Thoracic aorta (tissue), 2 donors: ENCODE measurements at places on chromosomes 7 and 10.

DNA sequence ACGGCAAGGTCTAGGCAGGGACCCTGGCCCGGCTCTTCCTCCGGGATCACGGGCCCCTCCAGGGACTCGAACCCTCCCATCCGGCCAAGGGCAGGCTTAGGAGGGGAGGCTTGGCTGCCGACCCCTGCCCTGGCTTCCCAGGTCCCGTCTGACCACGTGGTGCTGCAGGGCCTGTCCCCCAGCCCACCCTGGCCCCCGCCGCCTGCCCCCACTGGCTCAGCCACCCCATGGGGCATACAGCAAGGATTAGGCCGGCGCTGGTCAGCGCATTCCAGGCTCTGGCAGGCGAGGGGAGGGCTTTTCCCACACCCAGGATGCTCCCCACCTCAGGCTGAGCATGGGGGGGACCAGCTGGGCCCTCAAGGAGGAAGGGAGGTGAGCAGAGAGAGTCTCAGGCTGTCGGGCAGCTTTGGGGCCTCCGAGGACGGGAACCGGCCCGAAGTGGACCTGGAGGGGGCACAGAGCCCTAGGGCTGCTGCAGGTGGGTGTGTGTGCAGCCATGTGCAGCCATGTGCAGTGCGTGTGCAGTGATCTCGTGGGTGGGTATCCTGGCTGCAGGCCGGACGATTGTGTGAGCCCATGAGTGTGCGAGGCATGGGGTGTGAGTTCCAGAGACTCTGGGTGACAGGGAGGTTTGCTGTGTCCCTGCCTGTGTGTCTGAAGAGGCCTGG, 713 bp upstream of the GRIFIN start:
- H3K4me3 ChIP-seq: no peak overlapping the region
- H3K4me1 ChIP-seq: peaks cover 4% of the 10 kb centered on the region
- no peaks in the 10 kb centered on the region for H3K27me3 ChIP-seq
- no peak overlapping the region for H3K27ac ChIP-seq
- no peaks in the 10 kb centered on the region for H3K36me3 ChIP-seq

- H3K27me3 ChIP-seq: no peaks in the 10 kb centered on the region
- H3K4me3 ChIP-seq: no peak overlapping the region
These were observed 43.1 kb downstream of the BAIAP2L1 start for GRCh38 chr7:98357751-98358161.

- no peak overlapping the region for H3K4me3 ChIP-seq
- H3K4me1 ChIP-seq: no peaks in the 10 kb centered on the region
- no peak for DNase-seq
- H3K36me3 ChIP-seq: no peaks in the 10 kb centered on the region
- no peaks in the 10 kb centered on the region for H3K27me3 ChIP-seq
- no peak overlapping the region for H3K27ac ChIP-seq
These were observed 51.2 kb upstream of the ANAPC16 start for GRCh38 chr10:72164617-72165016.

GRCh38 chr10:102299873-102300272, 54.5 kb downstream of the GBF1 start:
- peaks cover under 1% of the 10 kb centered on the region for H3K36me3 ChIP-seq
- peak overlapping the region; percentile 44 for H3K4me3 ChIP-seq
- no peak overlapping the region for H3K27ac ChIP-seq
- no peak for DNase-seq
- H3K27me3 ChIP-seq: no peaks in the 10 kb centered on the region

DNA sequence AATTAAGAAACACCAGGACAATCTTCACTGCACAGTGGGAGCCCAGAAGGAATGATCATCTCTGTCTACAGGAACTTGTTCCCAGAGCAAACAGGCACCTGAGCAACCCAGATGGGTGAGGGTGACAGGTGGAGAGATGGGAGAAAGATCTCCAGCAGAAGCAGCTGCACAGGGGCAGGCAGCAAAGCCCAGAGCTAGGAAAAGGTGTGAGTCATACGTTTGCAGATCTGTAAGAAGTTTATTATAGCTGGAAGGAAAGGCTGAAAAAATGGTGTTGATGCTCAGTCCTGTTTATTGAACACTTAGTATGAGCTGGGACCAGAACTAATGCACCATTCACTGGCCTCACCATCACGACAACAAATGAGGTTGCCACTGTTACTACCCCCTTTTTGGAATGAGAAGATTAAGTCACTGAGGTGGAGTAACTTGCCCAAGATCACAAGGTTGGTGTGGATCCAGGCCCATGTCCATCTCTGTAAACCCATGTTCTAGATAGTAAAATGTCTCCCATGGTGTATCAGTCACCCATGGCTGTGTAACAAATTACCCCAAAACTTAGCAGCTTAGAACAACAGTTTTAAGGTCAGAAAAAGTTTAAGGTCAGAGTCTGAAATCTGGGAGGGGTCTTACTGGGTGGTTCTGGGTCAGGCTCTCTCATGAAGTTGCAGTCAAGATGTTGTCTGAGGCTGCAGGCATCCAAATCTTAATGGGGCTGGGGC, 506.9 kb downstream of the RPS24 start:
- DNase-seq: no peak
- H3K36me3 ChIP-seq: no peaks in the 10 kb centered on the region
- peaks cover 11% of the 10 kb centered on the region for H3K4me1 ChIP-seq

GRCh38 chr7:149229526-149229925, 9.9 kb upstream of the ZNF212 start:
- H3K27ac ChIP-seq: no peak overlapping the region
- H3K4me3 ChIP-seq: no peak overlapping the region
- H3K4me1 ChIP-seq: no peaks in the 10 kb centered on the region
- no peak for DNase-seq
- H3K27me3 ChIP-seq: no peaks in the 10 kb centered on the region

GRCh38 chr7:77434570-77435275, 18.6 kb upstream of the GSAP start:
- DNase-seq: no peak
- no peaks in the 10 kb centered on the region for H3K27me3 ChIP-seq
- no peaks in the 10 kb centered on the region for H3K36me3 ChIP-seq
- no peaks in the 10 kb centered on the region for H3K4me1 ChIP-seq
- H3K4me3 ChIP-seq: no peak overlapping the region

DNA sequence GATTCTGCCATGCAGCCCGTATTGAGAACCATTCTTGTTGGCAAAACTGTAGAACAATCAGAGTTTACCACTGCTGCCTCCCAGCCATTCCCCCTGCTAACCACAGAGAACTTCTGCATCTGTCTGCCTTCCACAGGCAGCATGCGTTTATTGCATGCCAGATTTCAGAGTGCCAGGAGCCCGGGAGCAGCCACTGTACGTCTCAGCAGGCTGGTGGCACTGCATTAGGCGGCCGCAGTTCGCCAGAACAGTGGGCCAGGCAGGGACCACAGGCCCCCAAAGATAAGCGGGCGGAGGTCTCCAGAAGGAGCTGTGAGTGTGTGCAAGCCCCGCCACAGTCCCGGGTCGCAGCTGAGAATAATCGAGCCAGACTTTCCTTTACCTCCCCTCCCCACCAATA, 31.8 kb downstream of the ZNF467 start:
- H3K4me3 ChIP-seq: peak overlapping the region; percentile 65
- no peaks in the 10 kb centered on the region for H3K27me3 ChIP-seq
- H3K36me3 ChIP-seq: no peaks in the 10 kb centered on the region
- peaks cover 12% of the 10 kb centered on the region for H3K4me1 ChIP-seq
- DNase-seq: no peak

DNA sequence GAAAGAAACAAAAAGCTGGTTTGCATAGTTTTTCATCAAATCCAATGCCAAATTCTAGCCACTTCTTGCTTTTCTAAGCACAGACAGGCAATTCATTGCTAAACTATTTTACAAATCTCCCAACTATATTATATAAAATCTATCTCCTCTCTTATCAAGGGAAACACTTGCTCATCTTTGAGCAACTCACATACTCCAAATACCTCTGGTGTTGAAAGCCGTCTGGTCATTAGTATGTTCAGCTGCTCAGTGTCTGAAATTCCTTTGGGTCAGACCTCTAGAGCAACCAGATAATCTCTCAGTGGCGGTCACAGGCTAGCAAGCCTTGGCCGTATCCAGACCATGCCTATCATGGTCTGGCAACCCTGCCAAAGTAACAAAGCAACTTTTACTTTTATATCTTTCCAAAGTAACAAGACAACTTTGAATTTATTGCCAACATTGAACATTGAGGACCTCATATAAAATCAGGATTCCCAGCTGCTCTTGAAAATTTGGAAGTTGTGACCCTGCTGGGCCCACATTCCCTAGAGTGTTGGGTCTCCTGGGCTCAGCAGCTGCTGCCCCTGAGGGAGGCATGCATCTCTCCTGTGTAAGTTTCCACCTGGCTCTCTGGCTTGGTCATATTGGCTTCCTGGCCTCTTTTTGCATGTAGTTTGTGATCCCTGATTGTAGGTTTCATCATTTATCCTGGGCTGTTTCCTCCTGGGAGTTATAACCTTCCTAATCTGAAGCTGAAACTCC, 56.8 kb upstream of the LANCL2 start:
- no peaks in the 10 kb centered on the region for H3K27me3 ChIP-seq
- DNase-seq: no peak
- H3K4me3 ChIP-seq: no peak overlapping the region
- H3K27ac ChIP-seq: no peak overlapping the region
- H3K36me3 ChIP-seq: no peaks in the 10 kb centered on the region
- H3K4me1 ChIP-seq: peaks cover 6% of the 10 kb centered on the region

DNA sequence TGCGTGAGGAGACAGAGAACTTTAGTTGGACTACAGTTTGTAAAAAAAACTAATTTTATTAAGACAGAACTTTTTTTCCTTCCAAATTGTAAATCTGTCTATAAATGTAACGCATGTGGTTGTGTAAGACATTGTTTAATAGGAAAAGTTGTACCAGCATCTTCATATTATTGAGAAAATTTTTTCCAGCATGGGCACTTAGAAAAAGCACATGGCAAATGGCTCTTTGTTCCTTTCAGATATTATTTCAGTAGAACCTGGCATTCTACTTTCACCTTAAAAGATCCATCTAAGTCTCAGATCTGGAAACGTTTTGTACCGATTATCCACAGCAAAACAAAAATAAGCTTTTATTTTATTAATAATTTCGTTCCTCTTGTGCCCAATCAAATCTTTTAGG, 43.2 kb downstream of the ZRANB1 start:
- peaks cover 4% of the 10 kb centered on the region for H3K4me1 ChIP-seq
- peaks cover 6% of the 10 kb centered on the region for H3K36me3 ChIP-seq
- no peak overlapping the region for H3K4me3 ChIP-seq

DNA sequence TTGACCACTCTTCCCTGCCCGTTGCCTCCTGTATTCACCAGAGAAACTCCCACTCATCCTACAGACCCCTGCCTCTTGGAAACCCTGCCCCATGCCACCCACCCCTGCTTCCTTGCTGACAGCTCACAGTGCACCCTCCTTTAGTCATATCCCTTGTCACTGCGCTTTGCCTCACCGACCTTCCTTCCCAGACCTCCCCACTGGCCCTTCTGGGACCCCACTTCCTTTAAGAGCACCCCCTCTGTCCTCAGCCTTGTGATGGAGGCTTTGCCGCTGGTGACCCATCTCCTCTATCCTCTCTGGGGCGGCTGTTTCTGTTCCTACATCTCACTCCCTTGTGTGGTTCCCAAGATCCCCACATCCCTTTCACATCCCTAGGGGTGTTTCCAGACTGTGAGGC, 92.8 kb upstream of the ZMIZ1 start:
- no peaks in the 10 kb centered on the region for H3K36me3 ChIP-seq
- no peak for DNase-seq
- H3K27me3 ChIP-seq: no peaks in the 10 kb centered on the region
- no peak overlapping the region for H3K4me3 ChIP-seq

DNA sequence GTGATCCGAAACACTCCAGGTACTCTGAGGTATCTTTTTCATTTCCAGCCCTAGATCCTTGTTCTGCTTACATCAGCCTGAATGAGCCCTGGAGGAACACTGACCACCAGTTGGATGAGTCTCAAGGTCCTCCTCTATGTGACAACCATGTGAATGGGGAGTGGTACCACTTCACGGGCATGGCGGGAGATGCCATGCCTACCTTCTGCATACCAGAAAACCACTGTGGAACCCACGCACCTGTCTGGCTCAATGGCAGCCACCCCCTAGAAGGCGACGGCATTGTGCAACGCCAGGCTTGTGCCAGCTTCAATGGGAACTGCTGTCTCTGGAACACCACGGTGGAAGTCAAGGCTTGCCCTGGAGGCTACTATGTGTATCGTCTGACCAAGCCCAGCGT, 5.1 kb downstream of the OIT3 start:
- DNase-seq: no peak
- no peaks in the 10 kb centered on the region for H3K36me3 ChIP-seq
- no peaks in the 10 kb centered on the region for H3K4me1 ChIP-seq
- H3K27ac ChIP-seq: no peak overlapping the region
